Body of pancreas (tissue), 4 donors: ENCODE measurements at places on chromosomes 7 and 10.

DNA sequence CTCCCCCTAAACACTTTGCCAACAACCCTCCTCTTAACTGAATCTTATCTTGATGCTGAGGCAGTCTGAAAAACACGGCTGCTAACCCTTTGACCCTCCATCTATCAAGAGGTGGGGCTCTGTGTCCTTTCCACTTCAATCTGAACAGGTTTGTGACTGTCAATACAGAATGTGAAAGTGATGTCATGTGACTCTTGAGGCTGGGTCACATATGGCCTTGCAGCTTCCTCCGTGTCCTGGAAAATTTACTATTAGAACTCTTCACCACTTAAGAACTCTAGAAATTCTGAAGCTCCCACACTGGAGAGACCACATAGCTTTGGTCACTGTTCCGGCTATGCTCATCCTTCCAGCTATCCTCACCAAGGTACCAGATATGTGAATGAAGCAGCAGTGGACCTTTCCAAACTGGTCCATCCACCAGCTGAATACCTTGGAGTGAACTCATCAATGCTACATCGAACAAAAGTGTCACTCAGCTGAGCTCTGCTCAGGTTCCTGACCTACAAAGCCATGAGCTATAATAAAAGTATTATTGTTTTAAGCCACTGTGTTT, 30.7 kb upstream of the ASAH2 start:
- DNase-seq: no peak

GRCh38 chr10:30422151-30422695, 11.8 kb upstream of the MAP3K8 start:
- DNase-seq: no peak

DNA sequence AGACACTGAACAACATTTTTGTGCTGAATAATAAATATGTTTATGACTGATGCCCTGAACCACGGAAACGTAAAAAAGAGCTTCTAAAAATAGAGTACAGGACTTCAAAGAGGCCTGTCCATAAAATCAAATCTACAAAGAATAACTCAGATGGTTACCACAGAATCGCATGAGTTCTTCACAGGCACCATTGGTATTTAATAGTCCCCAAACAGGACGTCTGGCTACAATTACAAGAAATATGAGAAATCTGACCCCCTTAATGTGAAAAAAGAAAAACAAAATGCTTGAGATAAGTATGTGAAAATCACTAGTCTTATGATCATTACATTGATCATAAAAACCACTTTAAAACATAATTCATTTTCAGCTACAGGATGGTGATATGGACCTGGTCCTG, 20.8 kb downstream of the CYTH3 start:
- DNase-seq: no peak

DNA sequence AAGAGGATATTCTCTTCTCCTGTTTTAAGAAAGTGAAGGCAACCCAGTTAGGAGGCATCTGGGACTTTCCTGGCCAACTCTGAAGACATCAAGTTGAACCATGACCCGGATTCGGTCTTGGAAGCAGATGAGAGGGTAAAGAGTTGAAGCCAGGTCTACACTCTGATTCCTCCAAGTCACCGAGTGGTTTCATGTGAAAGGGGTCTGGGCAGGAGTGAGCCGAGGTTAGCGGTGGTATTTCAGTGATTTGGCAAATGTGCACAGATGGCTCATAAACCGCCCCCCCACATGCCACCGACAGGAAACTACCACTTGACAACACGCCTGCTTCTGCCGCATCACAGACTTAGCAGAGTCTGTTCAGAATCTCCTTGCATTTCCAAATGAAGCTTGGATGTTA, 11.4 kb upstream of the REPIN1 start:
- no peak for DNase-seq

GRCh38 chr7:129786825-129787563, 165.8 kb downstream of the UBE2H start:
- no peak for DNase-seq

DNA sequence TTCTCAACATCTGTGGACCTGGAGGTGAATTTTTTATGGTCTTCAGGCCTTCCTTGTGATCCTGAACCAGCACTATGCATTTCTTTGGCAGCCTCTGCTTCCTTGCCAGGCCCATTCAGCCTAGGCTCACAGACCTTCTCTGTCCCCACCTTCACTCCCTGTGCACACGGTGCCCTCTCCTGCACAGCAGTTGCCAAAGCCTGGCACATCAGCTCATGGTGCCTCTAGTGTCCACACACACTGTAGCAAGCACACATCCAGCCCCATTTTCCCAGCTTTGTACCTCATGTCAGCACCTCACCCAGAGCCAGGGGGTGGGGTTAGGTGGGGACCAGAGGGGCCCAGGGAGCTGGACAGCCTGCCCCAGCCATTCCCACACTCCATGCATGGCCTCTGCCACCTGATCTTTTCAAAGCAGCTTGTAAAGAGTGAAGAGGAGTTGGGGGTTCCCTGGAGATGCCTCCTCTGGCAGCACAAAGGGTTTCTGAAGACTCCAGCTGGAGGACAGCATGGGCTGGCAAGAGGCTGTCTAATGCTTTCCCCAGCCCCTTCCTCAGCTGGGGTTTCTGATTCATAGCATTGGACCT, 57.9 kb upstream of the TMEM72 start:
- DNase-seq: peak; percentile 61
